ENCODE measurements at places on chromosomes 12 and 14.

DNA sequence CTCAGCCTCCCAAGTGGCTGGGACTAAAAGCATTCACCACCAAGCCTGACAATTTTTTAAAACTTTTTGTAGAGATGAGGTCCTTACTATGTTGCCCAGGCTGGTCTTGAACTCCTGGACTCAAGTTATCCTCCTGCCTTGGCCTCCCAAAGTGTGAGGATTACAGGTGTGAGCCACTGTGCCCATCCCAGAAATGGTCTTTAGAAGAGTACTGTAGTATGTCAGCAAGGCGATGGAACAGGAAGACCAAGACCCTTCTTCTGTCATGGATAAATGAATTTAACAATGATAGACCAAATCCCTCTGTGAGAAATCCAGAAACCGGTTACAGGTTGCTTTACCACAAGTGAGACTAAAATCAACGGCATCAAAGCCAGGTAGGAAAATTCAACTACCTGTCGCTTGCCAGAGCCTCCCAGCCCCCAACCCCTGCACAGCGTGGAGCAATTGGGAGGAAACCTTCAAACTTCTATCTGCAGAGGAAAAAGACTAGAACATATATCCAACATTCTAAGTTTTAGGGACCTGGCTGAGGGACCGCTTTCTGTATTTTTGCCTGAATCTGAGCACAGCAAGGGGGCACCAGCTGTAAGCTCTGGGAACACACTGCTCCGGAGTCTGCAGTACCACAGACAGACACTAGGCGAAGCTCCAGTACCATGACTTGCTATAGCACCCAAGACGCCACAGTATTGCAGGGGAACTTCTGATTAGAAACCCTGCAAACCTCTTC lies 51.3 kb downstream of the CPSF6 start:
- peak; percentile 73 for DNase-seq

DNA sequence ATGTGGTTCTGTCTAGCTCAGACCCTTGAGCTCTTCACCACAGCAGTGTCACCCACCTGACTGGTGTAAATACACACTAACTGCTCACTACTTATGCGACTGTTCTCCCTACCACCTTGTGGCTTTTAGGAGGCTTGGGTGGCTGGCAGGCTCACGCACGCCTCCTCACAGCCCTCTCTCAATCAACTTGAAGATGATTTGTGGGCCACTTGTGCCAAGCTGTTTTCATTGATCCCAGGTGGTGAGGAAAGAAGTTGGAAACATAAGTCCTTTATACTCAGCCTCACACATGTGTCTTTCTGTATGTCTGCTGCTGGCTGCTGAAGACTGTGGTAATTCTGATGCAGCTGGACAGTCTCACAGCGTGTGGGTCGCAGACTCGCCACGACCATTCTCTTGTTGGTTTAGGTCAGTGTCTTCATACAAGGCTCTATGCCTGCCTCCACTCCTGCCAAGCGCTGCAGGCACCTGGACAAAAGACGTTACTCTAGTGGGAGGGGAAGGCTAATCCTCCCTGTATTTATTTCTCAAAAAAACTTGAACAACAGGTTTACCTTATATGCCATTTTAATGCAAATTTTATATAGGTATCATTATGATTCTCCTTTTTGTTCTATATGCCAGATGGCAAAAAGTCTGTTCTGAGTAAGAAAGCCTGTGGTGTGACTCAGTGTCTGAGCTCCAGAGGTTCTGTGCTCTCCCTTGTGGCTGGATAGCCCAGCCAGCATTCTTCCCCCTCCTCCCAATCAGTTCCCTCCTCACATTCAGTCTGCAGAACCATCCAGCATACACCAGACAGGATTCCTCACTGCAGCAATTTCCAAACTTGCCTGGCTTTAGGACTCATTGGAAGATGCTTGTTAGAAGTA lies 115.6 kb downstream of the DIP2B start:
- DNase-seq = no peak

DNA sequence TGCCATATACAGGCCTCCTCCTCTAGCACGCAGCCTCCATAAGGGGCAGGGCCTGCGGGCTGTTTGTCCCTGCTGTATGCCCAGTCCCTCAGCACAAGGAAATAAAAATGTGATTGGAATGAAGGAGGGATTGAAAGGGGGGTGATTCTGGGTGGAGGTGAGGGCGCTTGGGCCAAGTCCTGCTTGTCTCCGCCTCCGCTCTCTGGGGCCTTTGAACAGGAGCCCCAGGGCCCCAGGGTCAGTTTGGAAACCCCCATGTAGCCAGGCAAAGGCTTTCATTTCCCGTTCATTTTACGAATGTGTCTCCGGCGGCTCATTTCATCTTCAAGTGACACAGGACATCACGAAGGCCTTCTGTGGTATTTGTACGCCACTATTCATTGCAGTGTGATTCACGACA lies 4.5 kb upstream of the CACNA2D4 start:
- no peak for DNase-seq

DNA sequence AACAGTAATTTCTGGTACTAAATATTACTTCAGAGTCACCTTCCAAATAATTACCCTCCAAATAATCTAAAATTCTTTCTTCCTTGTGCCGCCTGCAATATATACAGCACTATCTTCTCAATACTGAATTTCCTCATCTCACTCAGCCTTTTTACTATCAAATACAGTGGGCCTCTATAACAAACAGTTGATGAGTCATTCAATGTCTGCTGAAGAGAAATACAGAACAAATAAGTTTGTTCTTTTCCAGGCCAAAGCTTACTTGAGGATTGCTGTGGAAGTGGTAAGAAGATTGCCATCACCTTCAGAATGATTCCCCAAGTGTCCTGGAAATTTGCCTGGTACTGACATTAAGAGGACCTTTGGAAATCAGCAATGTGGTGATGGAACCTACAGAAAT lies 218.2 kb upstream of the ARHGAP5 start:
- DNase-seq = no peak
